ENCODE measurements at places on chromosomes 1 and 21. TPM values are rescaled to one million over a fixed set of nuclear protein-coding genes. Genes with fewer than 3 reads are reported as not detected.

ZBTB8A gene
- total RNA-seq = 2.8 TPM

NUDT4B gene
- total RNA-seq = 0.49 TPM

RCC2 gene
- total RNA-seq = 12.7 TPM

KCNN3 gene
- 3.4 TPM for total RNA-seq

RGS7 gene
- total RNA-seq = not detected

GPR52 gene
- 0.22 TPM for total RNA-seq

MAP1LC3C gene
- total RNA-seq = 0.19 TPM

LIPI gene
- not detected for total RNA-seq

TNFAIP8L2 gene
- 2.6 TPM for total RNA-seq

ADAMTS5 gene
- 3.6 TPM for total RNA-seq

IGSF21 gene
- total RNA-seq = 1.6 TPM

TCP10L gene
- total RNA-seq = 2.6 TPM

PKLR gene
- not detected for total RNA-seq

FAM72B gene
- total RNA-seq = 0.43 TPM

SPATA1 gene
- total RNA-seq = 0.92 TPM

S100A2 gene
- total RNA-seq = 2.3 TPM

GABPA gene
- total RNA-seq = 18.3 TPM

GJA9 gene
- not detected for total RNA-seq

MYOG gene
- not detected for total RNA-seq

GRIK3 gene
- 0.65 TPM for total RNA-seq

TP73 gene
- 0.14 TPM for total RNA-seq

NEK7 gene
- total RNA-seq = 188 TPM

UMODL1 gene
- total RNA-seq = not detected

PALMD gene
- 122 TPM for total RNA-seq

TTC39A gene
- total RNA-seq = 22.7 TPM

CYP4Z1 gene
- total RNA-seq = 0.97 TPM

PRAMEF10 gene
- total RNA-seq = not detected
